ENCODE measurements at places on chromosomes 2 and 18.

- DNase-seq: no peak
Observed at GRCh38 chr2:223760838-223761502, 76.4 kb downstream of the AP1S3 start.

- no peak for DNase-seq
Observed at GRCh38 chr2:233965032-233965603, 47.9 kb downstream of the TRPM8 start.

DNA sequence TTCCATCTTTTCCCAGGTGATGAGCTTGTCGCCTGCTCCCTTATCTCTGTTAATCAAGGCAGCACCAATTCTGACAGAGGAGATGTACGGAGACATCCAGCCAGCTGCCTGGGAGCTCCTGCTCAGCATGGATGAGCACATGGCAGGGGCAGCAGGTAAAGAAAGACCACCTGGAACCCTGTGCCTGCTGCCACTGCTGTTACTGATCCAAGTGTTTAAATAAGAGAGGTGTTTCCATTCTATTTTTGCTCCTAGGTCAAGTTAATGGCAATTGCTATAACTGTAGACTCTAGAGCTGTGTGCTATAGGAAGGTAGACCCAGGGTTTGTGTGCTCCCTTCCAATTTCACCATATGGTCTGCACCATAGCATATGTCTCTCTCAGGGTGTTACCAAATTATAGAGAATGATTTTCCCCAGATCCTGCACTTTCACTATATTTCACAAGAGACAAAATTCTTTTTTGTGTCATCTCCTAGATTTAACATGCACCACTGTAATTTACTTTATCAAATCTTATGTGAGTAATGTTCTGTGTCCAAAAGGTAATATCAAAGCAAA is 88.6 kb upstream of the RPE start:
- DNase-seq: no peak

GRCh38 chr18:35377875-35378573 is 887 bp upstream of the ZNF396 start:
- no peak for DNase-seq

- no peak for DNase-seq
Observed at GRCh38 chr2:36356298-36356989, 866 bp downstream of the CRIM1 start.

DNA sequence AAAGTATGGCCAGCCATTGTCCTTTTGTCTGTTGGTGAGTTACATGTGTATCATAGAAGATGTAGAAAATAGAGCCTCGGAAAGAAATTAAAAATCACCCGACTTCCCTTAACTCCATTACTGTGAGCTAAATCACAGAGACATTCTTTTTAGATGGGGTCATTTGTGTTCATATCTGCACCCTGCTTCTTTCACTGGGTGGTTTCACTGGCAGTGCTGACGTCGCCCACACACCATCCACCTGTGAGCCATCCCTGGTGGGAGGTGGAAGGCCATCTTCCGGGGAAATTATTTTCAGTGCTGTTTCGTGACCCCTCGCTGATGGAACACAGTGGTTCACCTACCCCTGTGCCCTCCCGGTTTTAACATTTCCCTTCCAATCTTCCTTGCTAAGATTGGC is 21.2 kb downstream of the SH3BP4 start:
- no peak for DNase-seq

DNA sequence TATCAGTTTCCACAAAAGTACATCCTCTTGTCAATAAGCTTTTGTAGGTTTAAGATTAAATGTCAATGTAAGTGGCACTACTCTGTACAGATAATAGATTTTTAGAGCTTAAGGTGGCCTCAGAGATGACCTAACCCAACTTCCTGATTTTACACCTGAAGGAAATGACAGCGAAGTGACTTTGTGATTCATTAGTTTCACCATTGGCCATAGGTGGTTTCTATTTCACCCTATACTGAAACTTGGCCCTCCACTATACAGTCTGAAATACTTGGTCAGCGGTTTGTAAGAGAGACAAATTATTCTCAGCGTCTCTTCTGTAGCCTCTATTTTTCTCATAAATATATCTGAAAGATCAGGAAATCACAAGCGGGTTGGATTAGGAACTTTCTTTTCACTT is 330.4 kb upstream of the FAM98A start:
- DNase-seq: no peak

- DNase-seq: no peak
Observed at GRCh38 chr2:136130511-136130910, 12.6 kb upstream of the CXCR4 start.
